ENCODE measurements at places on chromosomes 12 and 14.

GRCh38 chr12:17097674-17098073 is 491.7 kb upstream of the LMO3 start:
- no peak for DNase-seq

GRCh38 chr12:93002293-93003054 is 73.4 kb upstream of the EEA1 start:
- no peak for DNase-seq

DNA sequence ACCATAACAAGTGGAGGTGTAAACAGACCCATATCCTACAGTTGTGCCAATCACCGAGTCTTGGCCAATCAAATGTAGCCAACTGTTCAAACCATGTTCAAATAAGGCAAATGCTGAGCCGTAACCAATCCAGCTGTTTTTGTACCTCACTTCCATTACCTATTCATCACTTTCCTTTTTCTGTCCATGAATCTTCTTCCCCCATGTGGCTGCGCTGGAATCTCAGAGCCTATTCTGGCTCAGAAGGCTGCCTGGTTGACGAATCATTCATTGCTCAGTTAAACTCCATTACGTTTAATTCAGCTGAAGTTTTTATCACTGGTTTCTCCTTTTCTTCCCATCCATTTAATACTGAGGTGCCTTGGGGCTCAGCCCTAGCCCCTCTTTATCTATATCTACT is 71.1 kb downstream of the TBC1D30 start:
- DNase-seq: no peak

- no peak for DNase-seq
Observed at GRCh38 chr12:121628037-121628436, 1.7 kb downstream of the ORAI1 start.

GRCh38 chr12:18690653-18691052 is 47.2 kb downstream of the PLCZ1 start:
- no peak for DNase-seq

DNA sequence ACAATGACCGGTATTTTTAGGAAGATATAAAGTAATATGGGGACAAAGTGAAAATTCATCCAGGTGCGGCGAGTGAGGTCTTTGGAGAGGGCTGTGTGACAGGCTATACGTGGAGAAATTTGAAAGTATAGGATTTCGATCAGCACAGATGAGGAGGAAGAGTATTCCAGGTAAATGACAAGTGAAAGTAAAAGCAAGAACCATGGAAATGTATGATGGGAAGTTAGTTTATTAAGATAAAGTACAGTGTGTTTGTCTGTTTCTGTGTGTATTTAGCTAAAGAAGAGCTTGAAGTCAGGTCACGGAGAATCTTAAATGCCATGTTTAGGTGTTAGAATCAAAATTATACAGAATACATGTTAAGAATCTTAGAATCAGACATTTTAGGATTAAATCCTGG is 239.0 kb downstream of the CPNE8 start:
- no peak for DNase-seq

DNA sequence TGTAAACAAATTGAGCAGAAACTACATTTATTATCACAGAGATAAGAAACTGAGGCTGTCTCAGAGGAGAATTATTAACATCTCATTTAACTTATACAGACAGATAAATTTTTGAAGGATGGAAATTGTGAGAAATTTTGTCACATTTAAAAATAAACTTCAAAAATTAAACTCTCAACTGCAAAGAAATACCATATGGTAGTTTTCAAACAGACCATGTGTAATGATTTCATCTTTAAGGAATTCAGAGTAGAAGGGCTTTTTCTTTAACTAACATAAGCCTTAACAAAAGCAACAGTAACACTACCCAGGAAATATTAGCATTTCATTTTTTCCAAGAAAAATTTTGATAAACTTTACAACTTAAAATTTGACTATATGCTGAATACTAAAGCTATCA is 26.6 kb downstream of the NUP37 start:
- no peak for DNase-seq

DNA sequence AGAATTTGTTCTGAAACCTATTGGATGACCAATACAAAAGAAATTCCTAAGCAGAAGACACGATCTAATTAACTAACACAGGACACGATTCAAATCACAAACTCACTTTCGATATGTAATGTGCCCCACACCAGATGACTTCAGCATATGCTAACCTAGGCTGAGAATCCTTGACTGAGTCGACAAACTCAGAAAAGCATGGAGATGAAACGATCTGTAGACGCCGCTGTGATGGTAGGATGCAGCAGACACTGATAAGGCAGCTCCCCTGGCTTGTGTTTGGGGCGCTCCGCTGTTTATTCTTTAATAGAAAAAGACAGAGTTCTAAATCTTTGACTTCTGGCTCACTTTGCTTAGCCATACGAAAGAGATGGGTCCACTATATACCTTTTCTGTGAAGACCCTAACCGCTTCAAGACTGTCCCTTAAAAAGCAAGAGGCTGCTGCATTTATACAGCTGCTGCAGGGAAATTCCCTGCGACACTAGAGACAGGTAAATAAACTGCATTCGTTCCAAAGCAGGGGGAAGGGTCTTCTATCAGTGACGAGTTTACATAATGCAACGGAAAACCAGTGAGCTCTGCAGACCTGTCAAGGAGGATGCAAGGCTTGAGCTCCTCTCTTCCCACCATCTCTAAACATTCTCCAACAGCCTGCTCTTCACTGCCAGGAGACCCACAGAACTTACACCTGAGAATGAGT is 929 bp downstream of the CHD8 start:
- no peak for DNase-seq
